ENCODE measurements at places on chromosomes 5 and 9.

DNA sequence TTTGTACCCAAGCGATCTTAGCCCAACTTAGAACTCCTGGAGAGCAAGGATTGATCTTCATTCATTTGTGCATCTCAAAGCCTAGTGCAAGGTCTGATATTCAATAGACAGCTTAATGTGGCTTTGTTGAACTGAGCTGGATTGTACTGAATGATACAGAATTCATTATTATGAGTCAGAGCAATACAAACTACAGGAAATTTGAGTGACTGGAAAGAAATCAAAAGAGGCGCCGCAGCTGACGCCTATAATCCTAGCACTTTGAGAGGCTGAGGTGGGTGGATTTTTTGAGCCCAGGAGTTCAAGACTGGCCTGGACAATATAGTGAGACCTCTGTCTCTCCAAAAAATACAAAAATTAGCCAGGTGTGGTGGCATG lies 58.6 kb downstream of the ENC1 start:
- DNase-seq: no peak

GRCh38 chr5:34728236-34728635 lies 72.1 kb downstream of the RAI14 start:
- DNase-seq: no peak

- no peak for DNase-seq
Measured at GRCh38 chr9:123323196-123324013, 32.6 kb upstream of the CRB2 start.

- DNase-seq: no peak
Measured at GRCh38 chr5:43514471-43514815, 505 bp downstream of the C5orf34 start.

DNA sequence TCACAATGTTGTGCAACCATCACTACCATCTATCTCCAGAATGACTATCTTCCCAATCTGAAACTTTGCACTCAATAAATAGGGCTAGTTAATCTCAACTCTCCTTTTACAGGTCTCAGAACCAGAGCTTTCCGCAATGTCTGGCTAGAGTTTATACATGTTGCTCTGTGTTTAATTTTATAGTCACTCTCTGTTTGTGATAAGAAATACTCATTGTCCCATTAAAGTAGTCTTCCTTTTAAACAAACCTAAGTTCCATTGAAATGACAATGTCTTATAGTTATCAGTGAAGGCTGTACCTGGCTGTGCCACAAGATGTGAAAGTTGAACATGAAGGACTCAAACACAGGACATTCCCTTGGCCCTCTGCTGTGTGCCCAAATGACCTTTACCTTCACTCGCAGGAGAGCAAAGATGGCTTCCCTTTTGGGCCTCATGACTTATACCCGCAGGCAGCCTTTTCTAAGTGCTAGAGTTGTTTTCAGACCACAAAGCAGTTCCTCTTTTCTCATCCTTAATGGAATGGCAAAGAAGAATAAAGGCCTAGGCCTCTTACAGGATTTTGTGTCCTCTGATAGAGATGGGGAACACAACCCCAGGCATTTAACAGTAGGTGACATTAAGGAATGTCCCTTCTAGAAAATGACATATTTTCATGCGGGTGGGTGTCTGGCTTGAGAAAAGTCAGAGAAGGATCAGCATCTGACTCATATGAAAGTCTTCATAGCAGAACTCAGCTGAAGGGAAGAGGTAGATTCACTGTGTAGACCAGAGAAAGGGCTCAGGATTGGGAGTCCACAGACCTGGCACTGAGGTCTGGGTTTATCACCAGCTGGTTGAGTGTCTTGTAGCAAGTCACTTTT lies 69.6 kb upstream of the ATP10B start:
- DNase-seq: no peak

DNA sequence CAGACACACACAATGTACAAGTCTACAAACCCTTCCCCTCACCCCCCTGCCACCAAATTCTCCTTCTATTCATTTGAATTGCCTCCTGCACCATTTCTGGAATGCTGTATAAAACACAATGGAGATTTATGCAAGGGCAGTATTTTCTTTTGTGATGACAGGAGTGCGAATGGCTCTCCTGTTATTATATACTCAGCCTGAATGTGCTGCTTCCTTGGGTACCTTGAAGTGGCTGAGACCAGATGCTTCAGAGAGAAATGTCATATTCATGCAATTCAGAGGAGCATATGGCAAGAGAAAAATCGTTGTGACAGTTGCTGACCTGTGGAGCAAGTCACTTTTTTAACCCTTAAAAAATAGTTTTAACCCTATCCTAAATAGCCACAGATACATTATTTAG lies 468.0 kb upstream of the WWC1 start:
- DNase-seq: no peak

DNA sequence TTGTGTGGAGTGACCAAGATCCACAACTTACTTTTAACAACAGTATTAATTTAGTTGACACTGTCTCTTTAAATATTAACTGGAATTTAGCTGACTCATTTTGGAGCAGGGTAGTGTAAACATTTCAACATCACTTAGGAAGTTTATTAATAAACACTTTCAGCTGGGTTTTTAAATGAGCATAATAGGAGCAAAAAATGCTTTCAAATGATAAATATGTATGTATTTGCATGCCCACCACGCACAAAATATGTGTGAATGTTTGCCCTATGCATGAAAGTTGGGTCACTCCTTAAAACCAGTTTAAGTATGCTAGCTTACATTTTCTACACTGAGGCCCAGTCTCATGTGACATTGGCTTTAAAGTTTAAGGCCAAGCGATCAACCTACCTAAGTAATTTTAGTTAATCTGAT lies 2.9 kb downstream of the ZFAND5 start:
- no peak for DNase-seq

GRCh38 chr5:135456238-135457099 lies 4.3 kb upstream of the TIFAB start:
- DNase-seq: no peak

- DNase-seq: no peak
Measured at GRCh38 chr9:108213511-108213910, 642.3 kb downstream of the ACTL7B start.

Data from amygdala (tissue), 56 donors.